ENCODE measurements at places on chromosomes 7 and 10.

DNA sequence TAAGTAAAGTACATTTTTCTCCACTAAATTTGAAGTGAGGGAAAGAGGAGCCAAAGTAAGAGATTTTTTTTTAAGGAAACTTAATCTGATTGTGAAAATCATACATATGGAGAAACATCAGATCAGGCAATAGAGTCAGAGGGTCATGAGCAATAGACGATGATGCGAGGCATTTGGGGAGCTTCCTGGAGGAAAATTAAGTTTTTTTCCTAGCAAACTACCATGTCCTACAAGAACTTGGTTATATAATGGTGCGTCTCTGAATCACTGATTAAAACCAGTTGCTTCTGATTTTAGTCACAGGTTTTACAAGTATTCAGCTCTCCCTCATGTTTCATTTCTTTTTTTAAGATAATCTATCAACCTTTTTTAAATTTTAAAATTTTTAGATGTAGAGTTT, 52.1 kb upstream of the MTURN start:
- no peak for DNase-seq

DNA sequence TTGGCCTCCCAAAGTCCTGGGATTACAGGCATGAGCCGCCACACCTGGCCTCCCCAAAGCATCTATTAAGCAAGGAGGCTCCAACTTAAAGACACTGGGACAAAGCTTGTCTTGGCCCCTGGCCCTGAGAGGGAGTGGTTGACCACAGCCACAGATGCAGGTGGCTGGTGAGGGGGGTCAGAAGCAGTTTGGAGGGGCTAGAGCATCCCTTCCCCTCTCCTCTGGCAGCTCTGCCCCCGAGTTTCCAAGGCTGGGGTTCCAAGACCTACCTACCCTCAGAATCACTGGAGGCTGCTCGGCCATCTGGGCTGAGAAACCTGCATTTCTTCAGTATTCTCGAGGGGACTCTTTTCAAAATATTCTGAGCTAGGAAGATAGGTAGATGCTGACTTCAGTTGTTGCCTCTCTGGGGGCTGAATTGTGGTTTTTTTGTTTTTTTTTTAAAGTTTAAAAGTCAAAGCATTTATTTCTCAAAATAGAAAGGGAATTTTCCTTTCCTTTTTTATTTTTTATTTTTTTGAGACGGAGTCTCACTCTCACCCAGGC, 32.6 kb downstream of the DDIT4 start:
- no peak for DNase-seq

DNA sequence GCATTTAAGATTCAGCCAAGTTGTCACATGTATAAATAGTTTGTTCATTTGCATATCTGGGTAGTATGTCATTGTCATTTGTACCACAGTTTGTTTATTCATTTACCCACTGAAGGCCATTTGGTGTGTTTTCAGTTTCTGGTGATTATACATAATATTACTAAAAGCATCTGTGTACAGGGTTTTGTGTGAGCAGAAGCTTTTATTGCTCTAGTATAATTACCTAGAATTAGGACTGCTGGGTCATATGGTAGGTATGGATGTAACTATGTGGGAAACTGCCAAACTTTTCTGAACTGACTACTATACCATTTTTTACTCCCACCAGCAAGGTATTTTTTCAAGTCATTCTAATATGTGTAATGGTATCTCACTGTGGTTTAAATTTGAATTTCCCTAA, 584.0 kb upstream of the GHITM start:
- no peak for DNase-seq

GRCh38 chr7:140681766-140682165, 9.0 kb downstream of the ADCK2 start:
- DNase-seq = no peak

DNA sequence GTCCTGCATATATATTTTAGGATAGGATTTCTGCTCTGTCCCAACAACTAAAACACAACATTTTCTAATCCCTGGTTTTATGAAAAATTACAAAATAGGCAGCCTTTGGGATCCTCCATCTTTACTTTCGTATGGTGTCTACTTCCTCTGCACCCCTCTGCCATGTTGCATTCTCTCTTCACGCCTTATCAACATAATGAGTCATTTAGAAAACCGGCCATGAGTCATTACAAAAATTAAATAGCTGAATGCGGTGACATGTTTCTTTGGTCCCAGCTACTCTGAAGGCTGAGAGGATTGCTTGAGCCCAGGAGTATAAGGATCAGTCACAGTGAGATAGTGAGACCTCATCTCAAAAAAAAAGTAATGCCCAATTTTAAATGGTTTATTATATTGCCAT, 148.1 kb upstream of the CELF2 start:
- no peak for DNase-seq

- DNase-seq = no peak
These were observed 59.7 kb downstream of the SEM1 start for GRCh38 chr7:96649981-96650380.

- DNase-seq = no peak
These were observed 47.7 kb downstream of the HABP2 start for GRCh38 chr10:113600569-113600968.

DNA sequence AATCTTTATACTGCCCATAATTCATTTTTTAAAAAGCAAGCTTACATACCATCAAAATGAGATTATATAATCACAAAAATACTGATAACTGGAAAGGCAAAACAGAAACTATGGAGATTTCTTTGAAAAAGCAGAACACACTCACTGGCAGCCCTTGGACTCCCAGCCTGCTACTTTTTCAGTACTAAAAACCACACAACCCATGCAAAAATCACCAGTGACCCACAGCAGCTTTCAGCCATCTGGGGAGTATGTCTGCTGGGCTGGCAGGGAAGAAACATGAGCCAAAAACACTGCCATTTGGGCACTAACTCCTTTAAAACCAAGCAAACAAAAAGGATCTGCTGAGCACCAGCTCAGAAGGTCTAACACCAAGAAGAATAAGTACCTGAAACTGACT, 80.0 kb upstream of the DDC start:
- no peak for DNase-seq

DNA sequence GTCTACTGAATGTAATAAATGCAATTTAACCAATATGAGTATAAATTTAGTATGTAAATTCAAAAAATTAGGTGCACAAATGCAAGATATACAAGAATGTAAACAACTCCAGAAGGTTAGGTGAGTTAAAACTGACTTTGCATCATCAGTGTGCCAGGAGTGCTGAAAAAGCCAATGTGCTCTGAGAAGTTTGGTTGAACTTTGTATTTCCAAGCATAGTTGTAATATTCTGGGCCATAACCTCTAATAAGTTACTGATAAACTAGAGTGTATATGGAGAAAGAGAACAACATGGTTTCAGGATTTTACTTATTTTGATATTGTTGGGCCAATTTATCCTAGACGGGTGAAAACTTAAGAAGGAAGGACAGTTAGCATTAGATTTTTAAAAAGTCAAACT, 876.9 kb upstream of the GHITM start:
- DNase-seq = no peak

Data from CD4-positive, alpha-beta T cell treated with Interleukin-21 for 1 hour (primary cell).